SK-N-DZ (cell line): ENCODE measurements at places on chromosomes 5 and 9.

DNA sequence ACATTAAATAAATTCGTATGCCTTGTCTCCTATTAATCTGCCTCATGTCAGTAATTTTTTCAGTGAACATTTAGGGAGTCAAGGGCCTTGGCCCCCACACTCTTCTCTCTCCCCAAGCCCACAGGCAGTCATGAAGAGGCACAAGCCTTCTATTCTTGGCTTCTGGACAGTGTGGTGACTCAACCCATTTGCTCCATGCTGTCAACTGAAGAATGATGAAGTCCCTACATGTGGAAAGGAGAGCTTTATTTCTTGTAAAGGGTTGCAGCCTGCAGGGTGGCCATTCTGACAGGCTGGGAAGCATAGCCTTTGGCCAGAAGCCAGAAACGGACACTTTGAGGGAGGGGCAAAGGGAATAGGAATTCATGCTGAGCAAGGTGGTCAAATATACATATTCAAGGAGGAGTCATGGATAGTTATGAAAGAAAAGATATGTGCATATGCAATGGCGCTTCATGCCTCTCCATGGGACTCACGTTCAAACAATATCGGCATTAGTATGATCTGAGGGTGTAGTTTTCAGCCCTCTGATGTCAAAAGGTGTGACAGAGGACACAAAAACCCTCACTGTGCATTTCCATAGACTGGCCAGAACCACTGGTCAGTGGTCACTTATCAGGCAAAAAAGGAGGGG, 31.3 kb downstream of the ANKRA2 start:
- no peak for DNase-seq

GRCh38 chr9:18788256-18788655, 244.8 kb downstream of the SAXO1 start:
- no peak for DNase-seq

DNA sequence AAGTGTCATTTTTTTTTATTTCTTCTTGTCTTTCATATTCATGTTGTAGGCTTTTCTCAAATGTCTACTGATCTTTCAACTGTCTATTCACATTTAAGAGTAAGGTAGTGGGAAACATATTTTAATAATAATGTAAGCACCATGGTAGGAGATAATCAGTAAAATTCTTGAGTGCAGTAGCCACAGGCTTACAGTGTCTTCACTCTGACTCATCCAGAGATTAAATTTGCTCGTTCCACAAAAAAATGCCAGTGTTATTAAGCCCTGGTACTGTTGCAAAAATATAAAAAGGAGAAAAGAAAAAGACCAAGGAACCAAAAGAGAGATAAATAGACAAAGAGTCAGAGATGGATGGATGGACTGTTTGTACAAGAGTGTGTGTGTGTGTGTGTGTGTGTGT, 43.0 kb downstream of the PARP8 start:
- DNase-seq = no peak

DNA sequence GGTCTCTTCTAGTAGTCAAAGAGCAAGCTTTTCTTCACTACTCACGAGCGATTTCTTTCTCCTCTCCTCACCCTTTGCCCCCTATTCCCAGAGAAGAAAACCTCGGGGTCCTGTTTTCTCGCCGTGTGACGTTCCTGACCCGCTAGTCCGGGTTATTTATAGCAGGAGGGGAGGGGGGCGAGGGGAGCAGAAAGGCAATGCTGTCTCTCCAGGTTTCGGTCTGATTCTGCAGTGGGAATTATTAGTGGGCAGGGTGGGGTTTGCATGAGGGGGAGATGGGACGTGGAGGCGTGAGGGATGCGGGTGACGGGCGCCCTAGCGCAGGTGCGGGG, 847 bp upstream of the GABRB2 start:
- no peak for DNase-seq

- no peak for DNase-seq
These were observed 816.8 kb upstream of the DMAC1 start for GRCh38 chr9:8616414-8616813.

DNA sequence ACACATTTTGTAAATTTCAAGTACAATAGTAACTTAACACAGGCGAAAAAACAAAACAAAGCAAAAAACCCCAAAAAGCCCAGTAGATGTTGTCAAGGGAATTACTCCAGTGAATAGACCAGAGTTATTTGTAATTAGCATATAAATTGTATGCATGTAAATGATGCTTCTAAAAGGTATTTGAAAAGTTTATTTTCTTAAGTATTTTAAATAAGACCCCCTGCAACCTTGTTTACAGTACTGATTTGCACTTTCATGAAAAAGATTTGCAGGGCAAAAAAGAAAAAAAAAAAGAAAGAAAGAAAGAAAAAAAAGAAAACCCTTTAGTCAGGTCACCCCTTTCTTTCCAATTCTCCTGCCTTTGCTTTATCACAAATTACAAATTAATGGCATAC, 372.3 kb upstream of the IRX2 start:
- DNase-seq = no peak

DNA sequence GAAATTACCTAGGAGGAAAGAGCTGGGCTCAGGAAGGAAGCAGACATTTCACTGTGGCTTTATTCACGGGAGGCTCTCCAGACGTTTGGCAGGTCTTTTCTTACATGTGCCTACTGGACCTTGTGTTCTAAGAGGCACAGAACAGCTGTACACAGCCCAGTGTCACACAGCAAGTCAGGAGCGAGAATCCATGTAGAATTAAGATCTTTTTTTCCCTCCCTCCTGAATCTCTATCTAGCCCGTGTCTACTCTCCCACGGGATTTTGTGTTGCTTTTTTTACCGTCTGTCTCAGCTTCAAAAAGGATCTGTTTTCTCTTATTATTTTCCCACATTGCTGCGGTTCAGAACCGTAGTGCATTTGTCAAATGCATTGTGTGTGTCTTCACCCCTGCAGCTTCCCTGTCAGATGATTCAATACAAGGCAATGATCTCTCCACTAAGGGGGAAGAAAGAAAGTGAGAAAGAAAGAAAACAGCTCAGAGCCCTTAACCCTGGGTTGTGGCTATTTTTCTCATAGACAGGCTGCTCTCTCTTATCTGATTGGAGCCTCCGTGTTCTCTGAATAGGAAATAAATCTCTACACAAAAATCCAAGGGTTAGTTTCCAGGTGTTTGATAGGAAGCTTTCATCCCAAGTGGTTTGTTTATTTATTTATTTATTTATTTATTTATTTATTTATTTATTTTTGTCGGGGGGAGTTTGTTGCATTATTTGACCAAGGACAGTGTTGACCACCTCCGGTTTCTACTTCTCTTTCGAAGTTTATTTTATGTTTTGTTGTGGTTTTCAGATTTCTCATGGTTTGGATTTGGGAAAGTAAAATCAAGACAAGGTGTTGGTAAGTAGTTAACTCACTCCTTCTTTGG, 191.0 kb downstream of the NTRK2 start:
- DNase-seq = no peak
